ENCODE measurements at places on chromosomes 1 and 21.

DNA sequence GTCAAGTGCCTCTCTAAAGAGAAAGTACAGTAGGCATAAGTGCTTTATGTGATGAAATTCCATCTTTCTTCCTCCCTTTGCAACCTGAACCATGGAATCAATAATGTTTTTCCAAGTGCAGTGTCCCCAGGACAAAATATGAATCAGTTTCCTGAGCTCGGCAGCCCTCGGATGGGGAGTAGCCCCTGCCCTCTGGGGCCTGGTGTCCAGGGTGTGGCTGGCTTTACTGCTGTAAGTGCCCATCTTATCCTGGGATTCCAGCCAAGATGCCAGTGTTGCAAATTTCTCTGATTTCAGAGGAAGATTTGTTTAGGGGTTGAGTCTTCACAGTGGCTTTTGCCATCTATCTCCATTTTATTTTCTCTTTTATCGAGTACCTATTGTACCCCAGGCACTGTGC, 40.5 kb upstream of the SRP9 start:
- DNase-seq = no peak

- no peak for DNase-seq
Observed at GRCh38 chr1:49048188-49048587, 271.5 kb upstream of the BEND5 start.

GRCh38 chr1:204574016-204574864, 58.0 kb downstream of the MDM4 start:
- DNase-seq = no peak

DNA sequence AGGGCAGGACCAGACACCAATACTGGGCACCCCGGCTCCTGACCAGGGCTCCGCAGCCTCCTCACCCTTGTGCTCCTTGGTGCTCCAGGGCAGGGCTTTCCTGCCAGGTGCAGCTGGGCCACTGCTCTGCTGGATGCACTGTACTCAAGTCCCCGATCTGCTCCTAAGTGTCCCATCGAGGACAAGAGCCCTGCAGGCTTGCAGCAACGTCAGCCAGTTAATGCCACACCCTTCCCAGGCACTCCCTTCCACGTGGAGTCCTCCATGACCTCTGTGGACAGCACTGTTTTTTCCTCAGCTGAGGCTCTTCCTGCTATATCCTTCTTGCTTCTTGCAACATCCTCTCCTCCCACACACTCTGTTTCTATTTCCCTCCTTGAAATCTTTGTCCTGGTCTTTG, 94.0 kb upstream of the NGF start:
- DNase-seq = no peak

GRCh38 chr1:36919491-36920145, 114.7 kb downstream of the GRIK3 start:
- no peak for DNase-seq

DNA sequence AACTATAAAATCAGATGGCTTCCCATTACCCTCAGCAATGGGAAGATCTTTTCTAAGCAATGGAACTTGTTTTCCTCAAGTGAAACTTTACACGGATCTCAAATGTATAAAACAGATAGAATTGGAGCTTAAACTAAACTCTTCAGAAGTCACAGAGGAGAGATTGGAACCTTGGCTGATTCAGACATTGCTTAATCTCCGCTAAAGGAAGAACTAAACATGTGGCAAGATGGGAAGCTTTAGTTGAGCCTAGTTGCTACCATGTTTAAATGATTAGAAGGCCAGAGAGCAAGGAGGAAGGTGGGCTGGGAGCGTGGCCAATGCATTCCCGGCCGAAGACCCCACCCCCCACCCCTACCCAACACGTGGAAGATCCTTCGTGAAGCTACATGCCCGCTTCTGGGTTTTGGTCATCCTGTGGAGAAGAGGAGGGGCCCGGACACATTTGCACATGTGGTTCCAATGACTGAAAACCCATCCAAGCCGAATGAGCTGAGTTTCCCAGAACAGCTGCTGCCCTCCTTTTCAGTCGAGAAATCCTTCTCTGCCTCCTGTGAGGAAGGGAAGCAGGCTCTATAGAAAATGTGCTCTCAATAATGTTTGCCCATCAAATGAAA, 164.3 kb downstream of the MIS18A start:
- DNase-seq = no peak

DNA sequence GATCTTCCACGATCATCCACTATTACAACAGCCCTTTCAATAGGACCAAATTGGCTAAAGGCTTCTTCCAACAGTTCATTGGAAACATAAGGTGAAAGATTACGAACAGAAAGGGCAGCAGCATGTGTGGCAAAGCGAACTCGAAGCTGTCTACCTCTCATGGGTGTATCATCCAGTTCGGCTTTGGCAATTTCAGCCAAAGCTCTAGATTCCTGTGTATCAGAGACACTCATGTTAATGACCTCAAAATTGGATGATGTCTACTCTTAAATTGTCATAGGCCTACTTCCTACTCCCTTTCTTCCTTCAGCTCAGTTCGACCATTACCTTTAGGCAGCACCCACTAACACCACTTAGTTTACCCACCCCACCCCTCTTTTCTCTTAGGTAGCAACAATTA, 2.2 kb downstream of the SFPQ start:
- no peak for DNase-seq

- DNase-seq = no peak
Observed at GRCh38 chr1:223344491-223344890, 19.5 kb downstream of the SUSD4 start.

DNA sequence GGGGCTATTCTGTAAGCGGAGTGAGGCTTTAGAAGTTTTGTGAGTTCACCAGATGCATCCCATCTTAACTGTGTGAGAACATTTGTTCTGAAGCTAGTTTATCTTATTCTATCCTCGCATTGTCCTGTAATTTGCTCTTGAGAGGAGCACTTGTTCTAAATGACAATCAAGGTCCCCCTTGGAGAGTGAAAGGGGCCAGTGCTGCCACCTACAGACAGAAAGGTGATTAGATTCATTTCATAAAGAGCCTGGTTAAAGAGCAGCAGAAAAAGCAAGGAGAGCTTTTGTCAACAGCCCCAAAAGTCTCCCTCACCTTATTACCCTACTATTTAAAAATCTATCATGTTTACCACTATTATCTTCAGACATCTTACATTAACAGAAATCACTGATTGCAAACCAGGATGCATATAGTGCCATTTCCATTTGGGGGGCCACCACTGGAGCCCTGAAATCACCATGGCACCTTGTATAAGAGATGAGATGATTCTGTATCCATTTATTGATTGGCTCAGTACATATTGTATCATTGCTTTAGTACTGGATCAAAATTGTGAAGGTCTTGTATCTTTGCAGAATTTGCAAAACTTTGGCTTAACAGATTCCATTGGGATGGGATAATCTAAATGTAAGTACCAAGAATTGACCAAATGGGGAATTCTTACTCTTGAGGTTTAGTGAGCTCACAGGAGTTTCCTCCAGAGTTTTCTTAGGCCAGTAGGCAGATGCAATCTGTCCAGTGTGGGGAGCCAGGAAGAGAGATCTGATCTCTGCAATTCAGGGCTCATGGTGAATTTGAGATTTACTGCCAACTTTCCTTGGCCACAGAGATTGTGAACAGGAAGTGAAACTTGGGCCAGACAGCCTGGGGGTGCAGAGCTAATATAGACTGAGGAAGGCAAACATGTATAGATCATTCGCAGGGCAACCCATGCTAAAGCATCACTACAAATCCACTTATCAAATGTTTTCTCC, 64.3 kb upstream of the TRABD2B start:
- DNase-seq = no peak

- DNase-seq = no peak
Observed at GRCh38 chr1:163570071-163570470, 248.3 kb downstream of the NUF2 start.

DNA sequence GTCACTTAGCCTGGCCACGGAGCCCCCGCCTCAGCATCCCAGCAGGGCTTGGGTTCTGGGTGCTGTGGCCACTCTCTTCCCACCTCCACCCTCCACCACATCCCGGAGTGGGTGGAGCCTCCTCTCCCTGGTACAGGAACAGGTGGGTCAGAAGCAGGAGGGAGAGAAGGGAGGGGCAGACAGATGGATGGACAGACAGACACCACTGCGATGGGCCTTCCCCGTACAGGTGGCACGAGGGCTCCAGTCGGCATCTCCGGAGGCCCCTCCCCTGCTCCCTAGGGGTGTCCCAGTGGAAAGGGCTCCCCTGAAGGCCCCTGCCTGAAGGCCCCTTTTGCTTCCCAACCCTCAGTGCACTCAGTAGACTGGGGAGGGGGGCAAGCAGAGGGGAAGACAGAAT, 96.9 kb upstream of the TARDBP start:
- no peak for DNase-seq

DNA sequence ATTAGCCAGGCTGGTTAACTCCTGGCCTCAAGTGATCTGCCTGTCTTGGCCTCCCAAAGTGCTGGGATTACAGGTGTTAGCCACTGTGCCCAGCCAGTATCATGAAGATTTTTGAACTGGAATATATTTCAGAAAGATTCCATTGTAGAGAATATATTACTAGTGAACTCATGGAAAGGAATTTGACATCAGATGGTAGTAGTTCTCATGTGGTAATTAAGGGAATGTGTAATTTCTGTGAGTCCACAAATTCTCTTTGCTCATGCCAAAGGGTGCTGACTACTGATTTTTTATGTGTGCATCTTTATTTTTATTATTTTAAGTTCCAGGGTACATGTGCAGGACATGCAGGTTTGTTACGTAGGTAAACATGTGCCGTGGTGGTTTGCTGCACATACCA, 10.4 kb downstream of the DTL start:
- DNase-seq = no peak

GRCh38 chr1:183407961-183408360, 10.2 kb downstream of the NMNAT2 start:
- DNase-seq = no peak

DNA sequence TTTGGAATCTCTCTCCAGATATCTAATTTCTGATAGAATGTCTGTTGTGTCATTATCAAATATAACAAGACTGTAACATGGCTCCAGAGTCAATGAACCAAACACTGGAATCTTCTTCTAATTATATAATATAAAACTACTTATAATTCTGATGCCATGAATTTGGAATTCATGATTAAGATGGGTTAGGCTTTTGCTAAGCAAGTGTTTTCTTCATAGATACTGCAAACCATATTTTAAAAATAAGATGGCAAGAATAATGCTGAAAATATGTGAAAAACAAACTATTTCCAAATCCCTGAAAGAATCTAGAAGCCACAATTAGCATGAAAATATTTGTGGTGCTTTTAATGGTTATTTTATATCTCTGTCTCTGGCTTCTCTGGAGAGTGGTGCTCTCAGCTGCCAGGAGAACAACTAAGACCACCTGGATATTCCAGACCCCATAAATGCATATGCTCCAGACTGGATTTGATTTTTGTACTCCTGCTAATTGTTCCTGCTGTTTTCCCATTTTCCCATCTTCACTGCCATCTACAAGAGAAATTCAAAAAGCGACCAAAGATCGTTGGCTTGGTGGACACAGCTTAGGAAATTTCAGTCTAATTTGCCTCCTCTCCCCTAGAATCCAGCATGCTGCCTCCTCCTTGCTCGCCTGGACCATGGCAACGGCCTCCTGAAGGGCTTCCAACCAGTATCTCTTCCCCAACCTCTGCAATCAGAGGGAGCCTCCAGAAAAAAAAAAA, 418.9 kb downstream of the SETD4 start:
- DNase-seq = no peak

GRCh38 chr1:226524547-226524946, 24.0 kb upstream of the STUM start:
- DNase-seq = no peak

- no peak for DNase-seq
Observed at GRCh38 chr1:2592672-2593071, 6.1 kb downstream of the PRXL2B start.

GRCh38 chr1:114088392-114089299, 65.0 kb downstream of the SYT6 start:
- DNase-seq = no peak

DNA sequence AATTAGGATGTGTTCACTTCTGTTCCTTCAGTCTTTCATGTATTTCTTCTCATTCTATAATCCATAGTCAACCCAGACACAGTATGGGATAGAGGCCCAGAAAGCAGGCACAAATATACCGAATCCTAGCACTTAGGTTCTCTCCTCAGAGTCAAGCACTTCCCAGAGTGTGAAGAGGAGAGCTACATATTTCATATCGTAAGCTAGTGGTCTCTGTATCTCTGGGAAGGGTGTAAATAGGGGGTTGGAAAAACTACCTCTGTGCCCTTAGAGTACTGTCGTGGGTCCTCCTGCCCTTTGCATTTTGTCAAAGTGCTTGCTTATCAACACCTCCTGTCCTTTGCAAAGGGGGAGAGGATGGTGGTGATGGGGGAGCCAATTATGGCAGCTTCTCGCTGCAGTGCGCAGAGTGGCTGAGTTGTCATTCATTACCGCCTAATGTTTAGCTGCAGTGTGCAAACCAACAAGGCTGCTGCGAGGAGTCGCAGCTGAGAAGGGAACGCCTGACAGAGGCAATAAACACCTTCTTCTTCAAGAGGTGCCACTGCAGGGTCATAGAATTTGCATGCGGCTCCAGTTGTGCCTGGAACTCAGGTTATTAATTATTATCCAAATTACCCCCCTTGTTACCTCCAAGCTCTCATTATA, 182.7 kb downstream of the NUF2 start:
- DNase-seq = no peak

GRCh38 chr1:198169672-198170071, 12.9 kb downstream of the NEK7 start:
- no peak for DNase-seq

GRCh38 chr1:214516434-214517326, 34.7 kb downstream of the PTPN14 start:
- DNase-seq = no peak

DNA sequence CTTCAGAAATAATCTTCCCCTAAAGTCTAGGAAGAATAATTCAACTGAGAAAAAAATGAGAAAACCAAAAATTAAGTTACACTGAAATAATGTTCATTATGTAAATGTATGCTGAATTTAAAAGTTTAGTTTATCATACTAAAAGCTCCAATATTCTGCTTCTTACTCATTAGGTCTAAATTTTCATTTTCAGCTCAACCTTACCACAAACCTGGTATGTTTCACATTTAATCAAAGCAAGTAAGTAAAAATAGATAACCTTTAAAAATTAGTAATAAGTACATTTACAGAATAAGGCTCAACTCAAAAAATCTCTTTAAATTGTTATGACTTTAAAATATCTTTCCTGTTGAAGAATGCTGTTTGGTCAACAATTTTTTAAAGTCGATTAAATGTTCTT, 15.0 kb downstream of the BTG3 start:
- no peak for DNase-seq

GRCh38 chr1:218525031-218525430, 179.9 kb downstream of the TGFB2 start:
- DNase-seq = no peak

All from activated CD8-positive, alpha-beta memory T cell treated with anti-CD3 and anti-CD28 coated beads for 1 hour (primary cell).